ENCODE measurements at places on chromosomes 7 and 10.

- DNase-seq: no peak
Measured at GRCh38 chr7:12898004-12898403, 210.6 kb downstream of the ARL4A start.

DNA sequence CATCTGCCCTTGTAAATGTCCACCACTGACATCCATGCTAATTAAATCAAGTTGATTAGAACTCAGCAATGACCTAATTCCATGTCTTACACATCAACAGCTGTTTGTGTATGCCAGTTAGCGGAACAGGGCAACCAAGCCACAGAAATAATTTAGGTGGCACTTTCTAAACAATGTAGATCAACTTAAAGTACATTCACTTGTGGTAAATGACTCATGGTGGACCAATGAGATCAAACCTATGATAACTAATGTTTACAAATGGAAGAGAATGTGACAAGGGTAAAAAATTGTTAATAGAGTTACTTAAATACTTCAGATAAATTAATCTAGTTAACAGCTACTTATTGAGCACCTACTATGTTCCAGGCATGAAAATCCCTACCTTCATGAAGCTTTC is 63.1 kb upstream of the ICA1 start:
- no peak for DNase-seq

DNA sequence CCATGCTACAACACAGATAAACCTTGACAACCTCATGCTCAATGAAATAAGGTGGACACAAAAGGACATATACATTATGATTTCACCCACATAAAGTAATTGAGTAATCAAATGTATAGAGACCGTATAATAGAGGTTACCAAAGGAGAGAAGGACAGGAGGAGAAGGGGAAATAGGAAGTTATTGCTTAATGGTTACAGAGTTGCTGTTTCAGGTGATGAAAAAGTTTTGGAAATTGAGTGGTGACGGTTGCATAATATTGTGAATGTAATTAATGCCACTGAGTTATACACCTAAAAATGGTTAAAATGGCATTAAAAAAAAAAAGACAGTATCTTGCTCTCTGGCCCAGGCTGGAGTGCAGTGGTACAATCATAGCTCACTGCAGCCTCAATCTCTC is 1.5 kb upstream of the OGDH start:
- no peak for DNase-seq

- DNase-seq: no peak
Measured at GRCh38 chr7:99380032-99380822, 5.7 kb downstream of the ARPC1B start.

DNA sequence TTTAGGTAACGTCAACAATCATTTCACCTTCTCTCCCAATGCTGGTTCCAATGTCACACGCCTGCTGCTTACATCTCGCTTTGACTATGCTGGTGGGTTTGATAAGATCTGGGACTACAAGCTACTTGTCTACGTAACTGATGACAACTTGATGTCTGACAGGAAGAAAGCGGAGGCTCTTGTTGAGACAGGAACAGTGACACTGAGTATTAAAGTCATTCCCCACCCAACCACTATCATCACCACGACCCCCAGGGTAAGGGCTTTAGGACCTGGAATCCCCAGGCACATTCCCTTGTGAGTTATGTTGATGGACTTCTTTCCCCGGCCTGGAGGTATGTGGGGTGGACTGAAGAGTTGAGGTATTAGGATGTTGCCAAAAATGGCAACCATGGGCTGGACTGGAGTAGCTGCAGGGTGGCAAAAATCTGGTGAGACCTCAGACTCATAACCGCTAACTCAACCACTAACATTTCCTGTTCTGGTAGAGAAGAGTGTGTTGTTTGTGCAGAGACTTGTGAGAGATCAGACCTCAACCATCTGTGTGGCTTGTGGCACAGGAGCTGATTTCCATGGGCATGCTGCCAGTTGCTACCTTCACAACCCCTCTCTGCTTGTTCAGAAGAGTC is 59.2 kb downstream of the CDHR3 start:
- peak; percentile 72 for DNase-seq

DNA sequence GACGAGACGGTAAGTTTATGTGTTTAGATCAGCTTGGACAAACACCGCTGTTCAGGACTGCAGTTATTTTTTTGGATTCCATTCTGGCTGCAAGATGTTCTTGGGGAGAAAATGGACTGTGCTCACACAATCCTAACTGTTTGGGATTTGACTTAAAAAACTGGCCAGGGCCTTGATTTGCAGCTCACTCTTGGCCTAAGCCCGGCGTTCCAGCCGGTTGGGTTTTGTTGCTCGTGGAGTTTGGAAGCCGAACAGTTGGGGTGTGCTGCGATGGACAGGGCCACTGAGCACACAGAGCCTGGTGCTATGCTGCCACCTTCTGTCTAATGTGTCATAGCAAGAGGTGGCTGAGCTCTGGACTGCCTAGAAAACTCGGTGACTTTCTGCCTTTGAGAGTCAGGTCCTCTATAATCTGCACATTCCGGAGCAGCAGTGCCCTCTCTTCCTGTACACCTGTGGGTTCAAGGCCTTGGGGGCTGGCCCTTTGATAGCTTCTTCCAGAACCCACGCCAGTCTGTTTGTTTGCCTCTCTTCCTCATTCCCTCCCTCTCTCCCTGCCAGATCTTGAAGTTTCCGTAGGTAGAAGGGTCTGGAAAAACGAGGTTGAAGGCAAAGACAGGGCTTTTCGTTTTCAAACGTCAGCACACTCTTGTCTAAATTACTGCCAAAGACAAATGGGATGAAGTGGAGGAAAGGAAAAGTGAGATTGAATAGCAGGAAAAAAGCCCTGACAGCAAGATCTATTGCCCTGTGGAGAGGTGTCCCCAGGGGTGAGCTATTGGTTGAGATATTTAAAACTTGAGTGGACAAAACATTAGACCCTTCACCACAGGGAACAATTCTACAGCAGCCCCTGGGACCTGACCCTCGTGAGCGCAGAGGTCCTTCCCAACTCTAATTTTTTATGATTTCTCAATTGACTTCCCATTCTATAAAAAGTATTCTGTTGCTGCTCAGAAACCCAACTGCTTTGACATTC is 167.5 kb upstream of the HABP2 start:
- DNase-seq: peak; percentile 54

DNA sequence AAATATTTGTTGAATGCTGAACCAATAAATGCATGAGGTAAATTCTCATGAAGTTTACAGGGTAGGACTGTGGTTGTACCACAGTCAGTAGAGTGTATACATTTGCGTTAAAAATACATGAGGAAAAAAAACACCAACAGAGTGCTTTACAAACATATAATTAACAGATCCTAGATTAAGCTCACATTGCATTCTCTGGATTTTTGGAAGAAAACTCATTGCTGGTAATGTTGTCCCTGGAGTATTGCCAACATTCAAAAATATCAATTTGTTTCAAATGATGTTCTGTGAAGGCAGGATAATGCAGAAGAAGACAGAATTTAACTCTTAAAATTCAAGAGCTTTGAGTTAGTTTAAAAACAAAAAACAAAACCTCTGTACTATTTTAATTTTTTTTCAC is 95.5 kb downstream of the MBL2 start:
- DNase-seq: no peak

- DNase-seq: no peak
Measured at GRCh38 chr10:11245510-11245909, 227.8 kb downstream of the CELF2 start.

GRCh38 chr7:129376778-129377700 is 57.2 kb upstream of the STRIP2 start:
- DNase-seq: no peak

- no peak for DNase-seq
Measured at GRCh38 chr7:33725111-33726025, 180.0 kb upstream of the BMPER start.

Measured in CD8-positive, alpha-beta T cell (primary cell).